ENCODE measurements at places on chromosomes 4 and X. TPM values are rescaled to one million over a fixed set of nuclear protein-coding genes. Genes with fewer than 3 reads are reported as not detected.

Gene CLGN
- 0.47 TPM for total RNA-seq

Gene GABRE
- 31.9 TPM for total RNA-seq

Gene TMPRSS11D
- total RNA-seq = not detected

Gene REPS2
- total RNA-seq = 16.2 TPM

Gene RAI2
- total RNA-seq = 5.3 TPM

Measured in metanephros (tissue), 2 donors.